Liver (tissue), 10 donors: ENCODE measurements at places on chromosomes 4 and X. TPM values are rescaled to one million over a fixed set of nuclear protein-coding genes. Genes with fewer than 3 reads are reported as not detected.

Gene NAA11
- not detected for total RNA-seq

Gene RNF150
- total RNA-seq: 1.1 TPM

Gene ASB5
- total RNA-seq: not detected

Gene GAGE12G
- not detected for total RNA-seq

Gene ADRA2C
- 0.19 TPM for total RNA-seq

Gene UGT2B28
- total RNA-seq: not detected

Gene NKX6-1
- total RNA-seq: not detected

Gene HELT
- not detected for total RNA-seq
